ENCODE measurements at places on chromosomes 5 and 9.

- no peak for DNase-seq
Observed at GRCh38 chr9:88075966-88076285, 62.3 kb downstream of the SPATA31C2 start.

GRCh38 chr5:23084815-23085214 lies 231.7 kb upstream of the CDH12 start:
- no peak for DNase-seq

DNA sequence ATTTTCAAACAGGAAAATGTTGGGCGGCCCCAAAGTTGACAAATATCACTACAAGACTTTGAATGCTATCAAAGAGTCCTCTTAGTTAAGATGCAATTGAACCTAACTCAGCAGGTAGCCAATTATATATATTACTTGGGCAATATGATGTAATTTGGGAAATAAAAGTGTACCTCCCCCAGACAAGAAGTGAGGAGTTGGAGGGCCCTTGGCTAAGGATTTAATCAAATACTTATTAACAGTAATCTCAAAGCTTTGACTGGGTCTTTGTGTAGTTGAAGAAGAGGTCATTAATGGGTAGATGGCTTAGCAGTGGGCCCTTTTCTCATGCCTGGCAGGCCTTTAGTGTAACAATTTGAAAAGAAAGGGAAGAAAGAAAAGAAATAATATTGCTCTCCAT lies 599.0 kb downstream of the CSNK1G3 start:
- DNase-seq, result no peak

DNA sequence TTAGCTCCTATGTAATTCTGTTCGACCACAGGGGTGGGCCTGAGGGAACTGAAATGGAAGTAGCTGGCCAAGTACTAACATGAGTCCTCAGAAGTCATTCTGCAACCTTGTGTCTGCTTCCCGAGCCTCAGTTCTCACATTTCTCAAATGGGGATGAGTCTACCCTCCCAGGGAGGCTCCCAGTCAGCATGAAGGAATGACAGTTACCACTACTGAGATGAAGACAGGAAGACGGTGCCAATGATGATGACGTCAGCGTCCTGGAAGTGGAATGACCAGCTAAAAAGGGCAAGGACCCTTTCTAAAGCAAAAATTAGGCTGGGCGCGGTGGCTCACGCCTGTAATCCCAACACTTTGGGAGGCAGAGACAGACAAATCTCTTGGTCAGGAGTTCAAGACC lies 6.8 kb downstream of the PIP5KL1 start:
- DNase-seq, result peak; percentile 96

DNA sequence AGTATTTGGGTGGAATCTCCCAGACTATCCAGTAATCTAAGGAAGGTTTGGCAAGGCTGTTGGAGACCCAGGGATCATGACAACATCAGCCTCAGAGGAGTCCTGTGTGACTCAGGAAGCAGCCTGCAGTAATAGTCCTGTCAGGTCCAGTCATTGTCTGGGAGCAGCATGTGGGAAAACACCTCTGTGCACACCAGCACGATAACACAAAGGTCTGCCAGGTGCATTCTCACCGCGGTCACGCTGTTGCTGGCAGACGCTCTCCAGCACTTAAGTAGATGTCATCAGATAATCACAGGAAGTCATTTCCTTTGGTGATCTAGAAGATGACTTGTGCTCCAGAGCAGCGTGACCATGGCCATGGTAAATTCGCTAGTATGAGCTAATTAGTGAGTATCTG lies 99.2 kb upstream of the IQGAP2 start:
- no peak for DNase-seq

GRCh38 chr5:78501411-78502352 lies 141.3 kb downstream of the SCAMP1 start:
- peak; percentile 49 for DNase-seq

GRCh38 chr5:57499262-57500050 lies 16.8 kb upstream of the ACTBL2 start:
- peak; percentile 38 for DNase-seq

DNA sequence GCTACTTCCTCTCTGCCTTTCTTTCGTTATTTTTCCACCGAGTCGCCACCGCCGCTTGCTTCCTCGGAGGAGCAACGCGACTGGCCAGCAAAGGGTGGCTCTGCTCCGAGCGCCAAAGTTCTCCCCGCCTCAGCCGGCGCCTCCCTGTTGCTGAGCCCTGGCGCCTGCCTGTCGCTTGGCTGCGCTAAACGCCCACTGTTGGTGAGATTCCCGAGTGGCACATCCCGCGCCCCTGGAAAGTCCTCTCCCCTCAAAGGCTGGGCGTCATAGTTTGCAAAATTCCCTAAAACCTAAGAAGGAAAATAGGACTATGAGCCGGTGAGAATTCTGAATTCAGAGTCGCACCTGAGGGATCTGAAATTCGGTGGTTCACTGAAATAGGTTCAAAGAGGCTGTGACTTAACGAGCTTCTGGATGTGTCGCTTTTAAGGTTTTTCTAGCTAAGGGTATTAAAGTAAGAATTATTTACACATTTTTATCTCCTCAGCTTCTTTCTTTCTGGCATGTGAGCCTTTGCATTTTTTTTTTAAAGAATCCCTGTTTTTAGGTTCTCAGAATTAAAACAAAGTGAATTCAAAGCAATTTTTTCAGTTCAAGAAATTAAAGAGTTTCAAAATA lies at the start of gene GRIN3A:
TSS of gene GRIN3A (minus strand) at position 82 of the 618 bp plus-strand sequence. CDS start 668 bp downstream, outside the sequence.
- DNase-seq, result no peak

GRCh38 chr5:116616876-116617275 lies 42.3 kb upstream of the SEMA6A start:
- DNase-seq, result no peak

DNA sequence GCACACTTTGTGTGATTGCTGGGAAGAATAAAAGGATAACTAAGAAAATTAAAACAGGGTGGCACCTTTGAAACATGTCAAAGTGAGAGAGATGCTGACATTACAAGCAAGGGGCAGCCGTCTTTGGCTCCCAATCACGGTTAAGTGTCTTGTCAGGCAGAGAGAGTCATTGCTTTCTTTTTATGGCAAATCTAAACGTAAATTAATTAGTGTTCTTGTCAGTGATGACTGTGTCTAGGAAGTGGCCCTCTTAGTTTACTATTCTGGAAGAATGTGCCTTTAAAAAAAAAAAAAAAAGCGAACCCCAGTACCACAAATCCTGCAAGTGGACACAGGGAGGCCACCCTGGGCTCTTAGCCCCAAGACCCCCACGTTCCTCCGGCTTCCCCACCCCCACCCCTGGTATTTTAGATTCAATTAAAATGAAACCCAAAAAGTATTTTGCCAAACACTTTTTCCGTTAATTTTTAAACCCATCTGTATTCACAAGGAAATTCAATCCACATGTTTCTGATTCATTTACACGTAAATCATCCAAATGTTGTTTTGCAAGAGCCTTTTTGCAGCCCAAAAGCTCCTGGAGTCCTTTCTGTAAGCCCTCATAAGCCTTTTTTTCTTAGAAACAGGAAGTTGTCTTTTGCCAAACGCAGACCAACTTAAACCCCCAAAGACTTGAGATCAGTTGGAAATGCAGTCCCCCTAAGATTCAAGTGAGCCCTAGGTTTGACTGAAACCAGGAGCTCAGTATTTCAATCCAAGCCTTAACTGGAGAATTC lies 399.3 kb downstream of the EBF1 start:
- DNase-seq, result no peak

DNA sequence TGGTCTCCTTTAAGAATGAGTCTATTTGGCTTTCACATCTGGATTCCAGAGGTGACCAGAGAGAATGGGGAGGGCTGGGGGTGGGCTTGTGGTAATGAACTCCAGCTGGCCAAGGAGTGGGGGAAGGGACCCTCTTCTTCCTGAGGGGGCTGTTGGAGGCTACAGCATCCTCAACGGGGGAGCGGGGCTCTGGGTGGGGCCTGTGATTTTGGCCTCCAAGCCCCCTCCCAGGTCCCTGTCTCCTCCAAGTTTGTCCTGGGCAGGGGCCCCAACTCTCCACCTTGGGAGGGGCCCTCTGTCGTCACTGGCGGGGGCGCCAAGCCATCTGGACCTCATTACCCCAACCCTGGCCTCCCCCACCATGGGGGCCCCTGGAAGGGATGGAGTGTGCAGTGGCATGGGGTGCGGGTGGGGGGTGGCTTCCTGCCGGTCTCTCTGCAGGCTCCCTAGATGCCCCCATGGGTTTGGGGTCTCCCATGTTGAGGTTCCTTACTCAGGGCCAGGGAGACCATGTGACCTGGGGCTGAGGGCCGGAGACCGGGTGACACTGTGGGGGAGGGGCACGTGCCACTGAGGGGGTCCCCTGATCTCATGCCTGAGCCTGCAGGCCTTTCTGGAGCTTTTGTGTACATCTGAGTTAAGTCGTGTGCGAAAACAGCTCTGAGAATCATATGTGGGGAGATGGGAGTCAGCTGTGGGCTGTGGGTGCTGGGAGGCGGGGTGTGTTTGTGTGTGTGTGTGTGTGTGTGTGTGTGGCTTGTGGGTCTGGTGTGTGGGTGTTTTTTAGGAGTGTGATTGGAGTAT lies 32.4 kb downstream of the GOLGA2 start:
- no peak for DNase-seq

DNA sequence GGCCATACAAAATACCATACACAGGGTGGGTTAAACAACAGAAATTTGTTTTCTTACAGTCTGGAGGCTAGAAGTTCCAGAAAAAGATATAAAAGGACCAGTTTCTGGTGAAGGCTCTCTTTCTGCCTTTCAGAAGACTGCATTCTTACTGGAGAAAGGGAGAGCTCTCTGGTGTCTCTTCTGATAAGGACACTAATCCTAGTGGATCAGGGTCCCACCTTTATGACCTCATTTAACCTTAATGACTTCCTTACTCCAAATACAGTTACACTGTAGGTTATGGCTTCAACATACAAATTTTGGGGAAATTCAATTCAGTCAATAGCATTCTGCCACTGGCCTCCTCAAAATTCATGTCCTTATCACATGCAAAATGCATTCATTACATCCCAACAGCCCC lies 351.9 kb upstream of the POU5F2 start:
- no peak for DNase-seq

DNA sequence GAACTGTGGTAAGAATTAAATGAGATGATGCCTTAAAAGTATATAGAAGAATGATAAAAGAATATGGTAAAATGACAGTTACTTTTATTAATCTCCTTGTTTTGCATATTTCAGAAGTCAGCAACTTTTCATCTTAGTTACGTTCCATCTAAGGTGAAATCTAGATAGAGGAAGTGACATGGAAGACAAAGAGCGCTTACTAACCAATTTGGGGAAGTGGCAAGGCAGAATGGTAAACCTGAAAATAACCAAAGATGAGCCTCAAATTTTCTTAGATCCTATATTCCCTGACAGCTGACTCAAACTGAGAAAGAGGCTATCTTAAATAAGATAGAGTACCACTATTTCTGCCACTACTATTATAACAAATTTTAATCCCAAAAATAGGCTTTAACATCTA lies 52.5 kb downstream of the FGF10 start:
- DNase-seq, result no peak

- no peak for DNase-seq
Observed at GRCh38 chr5:115553082-115553481, 8.5 kb upstream of the FEM1C start.

DNA sequence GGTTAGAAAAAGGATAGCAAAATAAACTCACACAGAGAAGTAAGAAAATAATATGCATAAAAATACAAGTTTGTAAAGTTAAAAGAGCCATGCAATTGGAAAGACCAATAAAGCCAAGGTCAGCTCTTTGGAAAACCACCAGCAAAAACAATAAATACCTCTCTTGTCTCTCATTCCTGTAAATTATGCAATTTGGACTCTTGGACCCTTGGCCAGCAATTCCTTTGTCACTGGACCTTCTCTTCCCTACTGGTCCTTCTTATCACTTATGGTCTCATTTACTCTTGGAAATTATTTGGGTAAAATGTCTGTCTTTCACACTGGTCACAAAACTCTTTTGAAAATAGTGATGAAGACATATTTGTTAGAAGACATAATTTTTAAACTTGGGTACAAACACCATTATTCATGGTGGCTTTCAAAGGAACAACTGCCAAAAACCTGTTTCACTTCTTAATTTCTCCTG lies 379.5 kb downstream of the TMEM232 start:
- no peak for DNase-seq

DNA sequence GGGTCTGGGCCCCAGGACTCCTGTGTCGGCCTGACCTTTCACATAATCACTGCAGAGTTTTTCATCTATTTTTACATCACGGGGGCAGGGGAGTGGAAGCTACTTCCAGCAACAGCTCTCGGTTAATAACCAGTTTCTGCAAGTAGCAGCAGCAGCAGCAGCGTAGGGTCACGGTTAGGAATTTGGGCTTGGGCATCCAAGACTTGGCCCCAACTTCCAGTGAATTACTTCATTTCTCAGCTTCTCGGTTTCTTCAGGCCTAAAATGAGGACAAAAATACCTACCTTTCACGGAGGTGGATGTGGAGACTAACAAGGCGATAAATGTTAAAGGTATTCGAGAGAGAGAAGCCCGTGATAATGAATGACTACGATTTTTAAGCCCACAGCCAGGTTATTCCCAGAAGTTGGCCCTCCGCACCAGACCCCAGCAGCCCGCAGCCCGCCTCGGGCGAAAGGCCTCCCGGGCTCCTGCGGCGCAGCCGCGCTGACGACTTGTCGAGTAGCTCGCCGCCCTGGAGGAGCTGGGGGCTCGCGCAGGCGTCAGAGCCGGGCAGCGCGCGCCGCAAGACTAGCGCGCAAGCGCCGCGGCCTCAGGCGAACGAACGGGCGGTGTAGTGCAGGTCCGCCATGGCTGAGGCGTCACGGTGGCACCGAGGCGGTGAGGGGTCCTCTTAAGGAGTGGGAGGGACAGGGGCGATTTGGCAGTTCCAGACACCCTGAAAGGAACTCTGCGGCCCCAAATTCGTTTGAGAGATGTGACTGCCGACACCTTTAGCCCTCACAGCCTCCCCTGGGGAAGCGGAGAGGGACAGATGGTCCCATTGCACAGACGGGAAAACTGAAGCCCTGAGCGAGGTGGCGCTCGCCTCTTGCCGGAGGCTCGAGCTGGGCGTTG lies at the start of gene PKD2L2:
TSS of gene PKD2L2 (plus strand) at position 595 of the 897 bp plus-strand sequence. CDS start at position 630, 35 bp downstream.
- peak; percentile 43 for DNase-seq

- DNase-seq, result no peak
Observed at GRCh38 chr5:100827481-100827889, 75.6 kb downstream of the ST8SIA4 start.

- no peak for DNase-seq
Observed at GRCh38 chr5:65014769-65015168, 246.0 kb downstream of the CWC27 start.

- no peak for DNase-seq
Observed at GRCh38 chr9:114503522-114504340, 1.5 kb downstream of the WHRN start.

GRCh38 chr5:179533907-179534306 lies 16.4 kb upstream of the RUFY1 start:
- no peak for DNase-seq

- no peak for DNase-seq
Observed at GRCh38 chr9:101524371-101524770, 9.3 kb upstream of the RNF20 start.

DNA sequence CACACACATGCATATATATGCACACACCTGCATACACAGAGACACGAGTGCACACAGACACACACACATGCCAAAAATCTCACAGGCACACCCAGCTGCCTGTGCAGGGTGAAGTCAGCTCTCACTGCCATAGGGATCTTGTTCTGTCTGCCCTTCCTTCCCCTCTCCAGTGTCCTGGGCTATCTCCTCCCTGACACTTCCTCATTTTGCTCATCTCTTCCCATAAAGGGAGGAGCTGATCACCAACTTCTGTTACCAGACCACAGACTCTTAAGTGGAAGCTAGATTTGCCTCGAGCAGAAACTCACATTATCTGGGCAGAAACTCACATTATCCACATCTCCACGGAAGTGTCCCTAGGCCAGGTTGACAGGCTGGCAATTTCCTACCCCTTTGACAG lies 28.7 kb downstream of the LCP2 start:
- no peak for DNase-seq

GRCh38 chr9:136021171-136021871 lies 60.1 kb upstream of the UBAC1 start:
- DNase-seq, result no peak

GRCh38 chr9:131228988-131229387 lies 47.3 kb downstream of the FAM78A start:
- no peak for DNase-seq
